SHP77 (cell line): ENCODE measurements at places on chromosomes 13 and 19.

- no peak for DNase-seq
Observed at GRCh38 chr13:44068169-44068568, 188.5 kb downstream of the LACC1 start.

DNA sequence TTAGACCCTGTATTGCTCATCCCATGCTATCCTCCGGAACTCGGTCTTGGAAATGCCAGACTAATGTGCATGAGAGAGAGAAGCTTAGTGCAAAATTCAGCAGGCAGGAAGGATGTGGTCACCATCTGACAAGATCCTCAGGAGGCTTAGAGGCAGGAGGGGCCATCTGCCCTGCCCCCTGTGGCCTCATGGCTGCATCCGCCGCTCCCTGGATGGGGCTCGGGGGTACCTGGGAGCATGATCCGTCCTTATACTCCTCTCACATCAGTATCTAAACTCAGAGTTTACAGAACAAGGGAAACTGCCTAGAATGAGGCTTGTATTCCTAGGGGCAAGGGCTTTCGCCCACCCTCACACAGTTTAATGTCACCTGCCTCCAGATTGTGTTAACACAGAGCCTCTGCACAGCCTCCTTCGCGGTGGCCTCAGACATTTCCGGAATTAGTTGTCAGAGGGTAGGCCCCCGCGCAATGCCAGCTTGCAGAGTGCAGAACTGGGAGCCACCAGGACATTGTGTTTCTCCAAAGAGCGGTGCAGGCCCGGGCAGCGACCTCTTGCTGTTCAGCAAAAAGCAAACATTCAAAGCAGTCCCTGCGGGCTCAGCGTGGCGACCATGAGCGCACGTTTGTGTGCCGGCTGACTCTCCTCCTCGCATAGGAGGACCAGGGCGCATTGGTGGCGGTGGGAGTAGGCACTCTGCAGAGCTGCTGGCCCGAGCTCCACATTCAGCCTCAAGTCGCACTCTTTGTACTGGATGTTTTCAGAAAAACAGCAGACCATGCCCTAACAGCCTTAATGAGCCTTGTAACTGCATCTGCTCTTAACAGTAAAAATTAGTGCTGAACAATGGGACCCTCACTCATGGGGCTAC, 39.1 kb downstream of the GPR12 start:
- no peak for DNase-seq

- DNase-seq: peak; percentile 83
Observed at GRCh38 chr13:85230691-85231093, 568.5 kb downstream of the SLITRK6 start.

GRCh38 chr13:44307255-44307654, 66.4 kb upstream of the SERP2 start:
- DNase-seq: no peak

GRCh38 chr19:10112037-10112761, 706 bp downstream of the P2RY11 start:
- DNase-seq: no peak
